ENCODE measurements at places on chromosomes 5 and 9. TPM values are rescaled to one million over a fixed set of nuclear protein-coding genes. Genes with fewer than 3 reads are reported as not detected.

GRCh38 chr5:137615171-137615775, 116.1 kb upstream of the SPOCK1 start:
- DNase-seq = no peak

DNA sequence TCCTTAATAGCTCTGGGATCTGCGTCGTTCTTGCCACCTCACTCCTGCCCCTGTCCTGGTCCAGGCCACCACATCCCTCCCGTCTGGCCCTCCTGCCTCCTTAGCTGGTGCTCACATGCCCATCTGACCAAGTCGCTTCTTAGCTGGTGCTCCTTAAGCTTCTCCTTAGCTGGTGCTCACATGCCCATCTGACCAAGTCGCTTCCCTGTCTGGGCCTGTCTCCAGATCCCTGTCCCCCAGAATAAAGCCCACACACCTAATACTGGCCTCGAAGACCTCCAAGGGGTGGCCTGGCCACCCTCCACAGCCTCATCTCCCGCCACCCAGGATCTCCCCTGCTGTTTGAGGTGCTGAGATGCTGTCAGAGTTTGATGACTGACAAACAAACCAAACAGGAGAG, 31.4 kb upstream of the TTLL11 start:
- DNase-seq = no peak

GRCh38 chr5:14376789-14377188, 204.8 kb upstream of the OTULINL start:
- no peak for DNase-seq

DNA sequence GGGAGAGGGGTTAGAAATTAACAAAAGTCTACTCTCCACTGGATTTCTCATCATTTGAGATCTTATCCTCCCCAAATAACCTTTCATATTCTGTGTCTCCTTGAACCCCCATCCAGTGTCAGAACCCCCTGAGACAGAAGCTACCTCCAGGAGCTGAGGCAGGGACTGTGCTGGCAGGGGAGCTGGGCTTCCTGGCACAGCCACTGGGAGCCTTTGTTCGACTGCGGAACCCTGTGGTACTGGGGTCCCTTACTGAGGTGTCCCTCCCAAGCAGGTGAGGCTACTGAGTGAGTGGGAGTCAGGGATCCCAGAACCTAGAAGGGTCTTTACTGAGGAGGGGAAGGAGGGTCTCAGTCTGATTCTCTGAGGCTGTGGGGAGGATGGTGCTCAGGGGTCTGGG, 1.9 kb downstream of the SLC4A9 start:
- no peak for DNase-seq

GRCh38 chr5:174327896-174328295, 282.4 kb downstream of the NSG2 start:
- DNase-seq = no peak

DNA sequence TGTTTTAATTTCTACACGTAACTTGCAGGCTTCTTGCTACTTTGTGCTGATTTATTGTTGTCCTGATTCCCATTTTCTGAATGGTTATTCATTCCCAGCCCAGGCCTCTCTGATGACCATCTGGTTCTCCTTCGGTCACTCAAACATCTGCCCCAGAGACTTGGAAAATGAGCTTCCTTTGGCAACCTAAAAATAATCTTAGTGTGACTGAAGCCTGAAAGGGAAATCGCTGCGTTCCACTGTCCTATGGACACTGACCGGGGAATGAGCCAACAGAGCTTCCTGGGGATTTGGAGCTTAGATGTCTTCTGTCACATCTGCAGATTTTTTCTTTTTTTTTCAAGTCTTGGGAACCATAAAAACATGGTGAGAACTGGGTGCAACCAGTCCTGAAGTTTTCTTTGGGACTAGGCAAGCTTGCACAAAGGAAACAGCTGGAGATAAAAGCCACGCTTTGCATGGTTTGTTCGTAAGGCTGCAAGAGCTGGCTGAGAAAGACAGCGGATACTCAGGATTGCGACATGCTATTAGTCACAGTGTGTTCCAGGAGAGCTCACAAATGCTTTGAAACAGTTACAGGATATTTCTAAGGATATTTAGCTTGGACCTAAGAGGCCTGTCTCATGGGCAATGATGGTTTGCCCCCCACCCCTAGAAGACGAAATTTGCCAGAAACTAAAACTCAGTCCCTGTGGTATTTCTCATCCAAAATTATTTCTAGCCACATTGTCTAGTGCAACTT, 146.2 kb downstream of the GOLPH3 start:
- no peak for DNase-seq

- no peak for DNase-seq
Measured at GRCh38 chr5:125550274-125550673, 803.8 kb upstream of the ZNF608 start.

- DNase-seq = no peak
Measured at GRCh38 chr5:171242521-171242920, 66.5 kb upstream of the TLX3 start.

RELL2 gene
- total RNA-seq = 23.8 TPM

IFNB1 gene
- not detected for total RNA-seq
